ENCODE measurements at places on chromosomes 16 and 17.

- no peak for DNase-seq
Measured at GRCh38 chr16:3573146-3573815, 3.9 kb downstream of the NLRC3 start.

DNA sequence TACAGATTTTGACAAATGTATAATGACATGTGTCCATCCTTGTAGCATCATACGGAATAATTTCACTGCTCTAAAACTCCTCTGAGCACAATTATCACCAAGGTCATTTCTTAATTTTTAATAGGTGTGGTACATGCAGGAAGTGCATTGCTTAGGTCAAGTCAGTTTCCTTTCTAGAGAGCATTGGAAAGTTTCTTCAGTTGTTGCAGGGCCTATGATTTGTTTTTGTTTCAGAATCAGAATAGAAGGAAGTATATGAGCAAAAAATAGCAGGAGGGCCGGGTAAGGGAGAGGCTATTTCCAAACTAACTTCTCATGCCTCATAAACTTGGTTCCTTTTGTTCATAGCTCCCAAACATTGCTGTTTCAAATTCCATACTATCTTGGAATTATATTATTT, 24.0 kb upstream of the SLFN5 start:
- DNase-seq: no peak

DNA sequence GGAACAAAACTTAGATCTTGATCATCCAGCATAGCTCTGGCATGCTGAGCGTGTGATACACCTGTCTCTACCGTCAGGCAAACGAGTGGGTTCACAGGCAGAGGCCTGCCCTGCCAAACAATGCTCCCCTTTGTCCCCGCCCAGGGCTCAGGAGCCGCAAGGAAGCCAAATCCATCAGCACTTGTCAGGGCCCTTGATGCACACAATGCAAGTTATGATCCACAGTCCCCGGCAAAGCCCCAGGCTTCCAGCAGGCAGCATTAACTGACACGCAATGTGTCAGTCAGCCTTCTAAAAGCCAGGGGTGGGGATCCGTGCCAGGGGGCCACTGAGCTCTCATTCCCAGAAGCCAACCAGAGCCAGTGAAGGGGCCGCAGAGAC, 460.9 kb downstream of the SLC39A11 start:
- no peak for DNase-seq

- DNase-seq: peak; percentile 78
Measured at GRCh38 chr17:8674344-8675305, 44.1 kb upstream of the MYH10 start.

- DNase-seq: no peak
Measured at GRCh38 chr16:47990676-47991075, 165.1 kb downstream of the ABCC12 start.

- DNase-seq: no peak
Measured at GRCh38 chr16:76502555-76502954, 225.4 kb downstream of the CNTNAP4 start.

DNA sequence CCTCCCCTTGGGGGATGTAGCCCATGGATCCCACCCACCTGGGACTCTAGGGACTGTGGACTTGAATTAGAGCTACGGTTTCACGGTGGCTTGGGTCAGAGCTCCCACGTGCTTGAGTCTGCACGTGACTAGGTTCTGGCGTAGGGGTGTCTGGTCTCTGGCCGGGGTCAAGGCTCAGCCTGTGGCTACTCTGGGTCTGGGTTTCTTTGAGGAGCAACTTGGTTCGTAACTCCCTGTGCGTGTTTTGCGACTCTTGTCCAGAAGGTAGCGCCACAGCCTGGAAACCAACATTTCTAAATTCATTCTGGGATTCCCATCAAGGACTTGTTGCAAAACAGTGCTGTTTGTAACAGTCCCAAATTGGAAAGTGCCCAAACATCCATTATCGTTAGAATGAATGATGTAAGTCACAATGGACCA, 470 bp upstream of the GGT6 start:
- peak; percentile 20 for DNase-seq

- no peak for DNase-seq
Measured at GRCh38 chr16:57432505-57432904, 14.7 kb downstream of the CIAPIN1 start.

DNA sequence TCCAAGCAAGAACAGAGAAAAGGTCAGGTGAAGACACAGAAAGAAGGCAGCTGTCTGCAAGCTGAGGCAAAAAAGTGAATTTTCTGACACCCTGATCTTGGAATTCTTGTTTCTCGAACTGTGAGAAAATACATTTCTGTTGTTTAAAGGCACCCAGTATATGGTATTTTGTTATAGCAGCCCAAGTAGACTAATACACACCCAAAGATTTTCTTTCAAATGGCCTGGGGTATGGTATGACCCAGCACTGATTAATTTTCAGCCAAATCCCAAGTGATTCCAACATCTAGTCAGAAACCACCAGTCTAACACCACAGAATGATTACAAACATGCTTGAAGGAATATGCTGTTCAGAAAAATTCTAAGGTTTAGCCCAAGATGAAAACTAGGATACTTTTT, 36.8 kb downstream of the TRIM37 start:
- DNase-seq: no peak

- DNase-seq: peak; percentile 22
Measured at GRCh38 chr17:4908301-4908700, 5.4 kb upstream of the CHRNE start.

DNA sequence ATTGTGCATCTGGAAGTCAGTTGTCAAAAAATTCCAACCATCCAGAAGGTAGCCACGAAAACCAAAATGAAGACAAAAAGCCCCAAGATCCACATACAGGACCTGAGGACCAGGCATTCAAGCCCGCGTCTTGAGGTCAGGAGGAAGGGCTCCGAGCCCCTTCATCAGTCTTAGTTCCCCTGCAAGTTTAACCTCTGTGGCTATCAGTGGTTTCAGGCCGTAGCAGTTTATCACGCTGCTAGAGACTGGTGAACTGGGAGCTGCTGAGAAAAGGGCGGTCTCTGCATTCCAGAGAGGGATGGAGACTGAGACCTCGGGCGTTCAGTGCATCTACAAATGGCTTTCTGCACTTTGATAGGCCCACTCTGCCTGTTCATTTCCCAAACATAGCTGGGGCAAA, 70.6 kb downstream of the IRF8 start:
- no peak for DNase-seq

GRCh38 chr17:50147841-50148225, 2.6 kb downstream of the PPP1R9B start:
- peak; percentile 48 for DNase-seq

GRCh38 chr17:65489413-65490155, 71.9 kb downstream of the AXIN2 start:
- peak; percentile 4 for DNase-seq

DNA sequence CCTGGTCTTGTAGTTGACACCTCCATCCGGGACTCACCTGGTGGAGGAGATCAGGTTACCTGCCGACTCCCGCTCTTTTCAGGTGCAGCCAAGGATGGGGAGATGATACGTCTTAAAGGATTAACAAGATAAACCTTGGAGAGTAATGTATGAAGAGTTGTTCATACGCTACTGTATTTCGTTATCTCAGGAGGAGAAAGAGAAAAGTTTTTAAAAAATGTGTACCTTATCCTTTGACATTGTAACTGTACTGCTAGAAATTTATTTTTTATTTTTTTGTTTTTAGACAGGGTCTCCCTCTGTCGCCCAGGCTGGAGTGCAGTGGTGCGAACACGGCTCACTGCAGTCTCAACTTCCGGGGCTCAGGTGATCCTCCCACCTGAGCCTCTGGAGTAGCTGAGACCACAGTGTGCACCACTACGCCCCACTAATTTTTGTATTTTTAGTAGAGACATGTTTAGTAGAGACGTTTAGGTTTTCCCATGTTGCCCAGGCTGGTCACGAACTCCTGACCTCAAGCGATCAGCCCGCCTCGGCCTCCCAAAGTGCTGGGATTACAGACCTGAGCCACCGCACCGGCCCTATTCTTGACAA, 764 bp upstream of the SMURF2 start:
- DNase-seq: no peak

DNA sequence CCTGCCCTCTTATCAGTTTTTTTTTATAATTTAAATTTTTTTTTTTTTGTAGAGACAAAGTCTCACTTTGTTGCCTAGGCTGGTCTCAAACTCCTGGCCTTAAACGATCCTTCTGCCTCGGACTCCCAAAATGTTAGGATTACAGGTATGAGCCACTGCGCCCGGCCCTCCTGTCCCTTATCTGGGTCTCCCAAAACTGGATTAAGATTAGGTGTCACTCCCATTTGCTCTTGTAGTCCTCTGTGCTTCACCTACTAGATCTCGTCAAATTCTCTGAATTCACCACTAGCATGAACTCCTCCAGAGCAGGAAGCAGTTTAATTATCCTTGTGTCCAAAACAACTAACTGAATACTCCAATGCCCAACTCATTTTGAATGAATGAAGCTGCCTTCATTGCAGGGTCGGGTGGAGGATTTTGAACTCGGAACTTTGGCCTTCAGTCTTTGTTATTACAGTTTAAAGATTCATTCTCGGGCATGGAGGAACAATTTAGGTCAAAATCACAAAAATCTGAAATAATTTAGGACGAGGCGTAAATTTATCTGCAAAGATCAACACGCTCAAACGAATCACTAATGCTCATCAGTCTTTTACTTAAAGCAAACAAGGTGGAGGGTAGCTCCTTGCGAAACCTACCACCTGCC, 802 bp upstream of the ATXN2L start:
- no peak for DNase-seq

DNA sequence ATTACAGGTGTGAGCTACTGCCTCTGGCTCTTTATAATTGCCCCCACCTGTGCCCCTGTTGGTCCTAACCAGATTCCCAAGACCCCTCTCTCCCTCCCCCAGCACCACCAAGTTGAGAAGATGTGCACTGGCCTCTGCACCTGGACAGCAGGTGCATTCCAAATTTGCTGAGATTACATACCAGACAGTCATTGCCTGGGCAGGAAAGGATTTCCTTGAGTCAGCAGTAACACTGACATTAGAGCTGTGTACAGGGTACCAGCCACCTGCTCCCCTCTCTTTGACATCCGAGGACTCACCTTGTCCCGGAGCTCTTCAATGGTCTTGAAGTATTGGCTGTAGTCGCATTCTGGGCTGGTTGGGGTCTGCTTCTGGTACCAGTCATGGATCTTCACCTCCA, 659 bp downstream of the KRT15 start:
- no peak for DNase-seq

- peak; percentile 88 for DNase-seq
Measured at GRCh38 chr17:7841396-7841914, 7.4 kb downstream of the KDM6B start.

- no peak for DNase-seq
Measured at GRCh38 chr17:76022285-76022684, 4.8 kb downstream of the EVPL start.

DNA sequence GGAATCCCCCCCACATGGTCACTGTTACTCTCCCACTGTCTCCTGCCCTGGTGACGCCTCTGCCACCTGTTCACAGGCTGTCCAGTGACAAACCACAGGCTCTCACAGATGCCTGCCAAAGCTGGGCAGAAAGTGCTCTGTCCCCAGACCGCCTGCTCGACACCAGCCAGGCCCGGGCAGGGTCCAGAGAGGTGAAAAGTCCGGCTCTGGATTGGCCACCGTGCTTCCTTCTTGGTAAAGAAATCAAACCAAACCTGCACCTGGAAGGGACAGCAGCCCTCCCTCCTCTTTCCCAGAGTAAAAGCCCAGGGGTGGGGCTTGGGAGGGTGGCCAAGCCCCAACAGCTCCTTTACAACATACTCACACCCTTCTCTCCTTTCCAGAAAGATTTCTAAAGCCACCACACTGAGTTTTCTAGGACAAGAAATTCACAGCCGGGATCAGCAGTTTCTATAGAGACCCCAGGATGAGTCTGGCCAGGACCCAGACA, 6.2 kb downstream of the PCGF2 start:
- peak; percentile 35 for DNase-seq

DNA sequence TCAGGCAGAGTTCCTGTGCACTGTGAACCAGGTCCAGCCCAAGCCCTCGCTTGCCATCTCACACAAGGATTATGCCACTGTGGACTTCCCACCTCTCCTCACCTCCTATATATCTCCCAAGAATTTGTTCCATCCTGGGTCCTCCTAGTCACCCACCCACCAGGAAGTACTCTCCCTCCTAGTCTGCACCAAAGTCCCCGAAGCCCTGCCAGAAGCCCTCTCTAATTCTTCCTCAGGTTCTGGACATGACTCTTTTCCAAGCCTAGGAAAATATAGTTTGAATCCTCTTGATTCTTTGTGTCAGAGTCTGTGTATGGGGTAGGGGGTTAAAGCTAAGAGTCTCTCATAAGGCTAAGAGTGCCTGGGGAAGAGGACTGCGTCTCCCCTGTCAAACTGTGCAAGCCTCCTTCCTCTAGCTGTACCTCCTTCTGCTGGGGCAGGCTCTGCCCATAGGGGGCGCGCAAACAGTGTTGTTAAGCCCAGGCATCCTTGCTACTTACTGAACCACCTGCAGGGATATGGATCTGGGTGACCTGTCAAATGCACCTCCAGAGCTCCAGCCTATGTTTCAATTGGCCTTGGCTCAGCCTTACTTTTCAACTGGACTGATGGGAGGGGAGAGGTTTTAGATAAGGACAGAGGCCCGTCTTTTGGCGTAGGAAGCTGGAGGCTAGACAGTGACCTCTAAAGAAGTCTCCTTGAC, 16.6 kb upstream of the DLX4 start:
- DNase-seq: peak; percentile 51

- peak; percentile 81 for DNase-seq
Measured at GRCh38 chr16:86508947-86509758, 1.2 kb upstream of the FOXF1 start.

GRCh38 chr16:3444032-3444388, 530 bp downstream of the NAA60 start:
- DNase-seq: peak; percentile 79

DNA sequence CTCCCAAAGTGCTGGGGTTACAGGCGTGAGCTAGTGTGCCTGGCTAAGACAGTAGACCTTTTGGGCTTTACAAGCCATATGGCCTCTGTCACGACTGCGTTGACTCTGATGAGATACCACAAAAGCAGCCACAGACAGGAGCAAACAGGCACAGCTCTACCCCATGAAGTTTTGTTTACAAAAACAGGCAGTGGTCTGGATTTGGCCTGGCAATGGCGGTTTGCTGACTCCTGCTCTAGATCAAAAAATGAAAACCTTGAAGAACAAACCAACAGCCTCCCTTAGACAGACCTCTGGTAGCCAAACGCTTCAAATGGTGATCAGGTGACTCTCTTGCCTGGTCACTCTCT, 20.7 kb downstream of the SLC43A2 start:
- no peak for DNase-seq

DNA sequence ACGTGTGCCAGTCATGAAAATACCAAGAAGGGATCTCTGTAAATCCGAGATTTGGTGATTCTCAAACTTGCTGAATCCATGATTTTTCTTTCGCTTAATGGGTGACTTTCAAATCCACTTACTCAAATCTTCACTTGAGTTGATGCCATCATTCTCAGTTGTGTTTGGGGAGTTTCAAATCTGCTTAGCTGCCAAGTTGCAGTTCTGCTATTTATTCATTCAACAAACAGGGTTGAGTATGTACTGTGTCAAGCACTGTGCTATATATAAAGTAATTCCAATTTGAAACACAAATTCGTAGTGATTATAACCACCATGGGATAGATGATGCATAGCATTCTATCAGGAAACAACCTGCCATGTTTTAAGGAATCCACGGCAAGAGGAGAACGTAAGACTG, 394.3 kb downstream of the CDH13 start:
- DNase-seq: no peak

GRCh38 chr16:10805334-10805733, 13.3 kb downstream of the TVP23A start:
- no peak for DNase-seq

- no peak for DNase-seq
Measured at GRCh38 chr16:2523801-2524231, 3.6 kb downstream of the AMDHD2 start.

GRCh38 chr16:12805066-12805465, 1.4 kb upstream of the CPPED1 start:
- no peak for DNase-seq

GRCh38 chr16:88528902-88529318, 41.3 kb upstream of the ZC3H18 start:
- no peak for DNase-seq

All from AG10803 (cell line).